ENCODE measurements at places on chromosomes 2 and 18. TPM values are rescaled to one million over a fixed set of nuclear protein-coding genes. Genes with fewer than 3 reads are reported as not detected.

The SPP2 gene
- total RNA-seq, result not detected

The CEP192 gene
- 23.4 TPM for total RNA-seq

The GALNT5 gene
- total RNA-seq, result not detected

The PPP1R1C gene
- not detected for total RNA-seq

The PLEKHH2 gene
- 2.7 TPM for total RNA-seq

The ANKRD23 gene
- total RNA-seq, result 10.4 TPM

The LYG2 gene
- total RNA-seq, result not detected

The ZNF804A gene
- not detected for total RNA-seq

The NAB1 gene
- total RNA-seq, result 21.1 TPM

The TMEM169 gene
- 0.53 TPM for total RNA-seq

The GPR75 gene
- total RNA-seq, result 1.6 TPM

The MC4R gene
- total RNA-seq, result not detected

The HRH4 gene
- 0.22 TPM for total RNA-seq

Data from CD4-positive, alpha-beta T cell (primary cell).